CD8-positive, alpha-beta memory T cell (primary cell): ENCODE measurements at places on chromosomes 5 and 9. TPM values are rescaled to one million over a fixed set of nuclear protein-coding genes. Genes with fewer than 3 reads are reported as not detected.

GRCh38 chr5:21145376-21145775, 1157.4 kb upstream of the CDH18 start:
- DNase-seq, result no peak

GRCh38 chr5:51095486-51095885, 287.8 kb upstream of the ISL1 start:
- DNase-seq, result no peak

DNA sequence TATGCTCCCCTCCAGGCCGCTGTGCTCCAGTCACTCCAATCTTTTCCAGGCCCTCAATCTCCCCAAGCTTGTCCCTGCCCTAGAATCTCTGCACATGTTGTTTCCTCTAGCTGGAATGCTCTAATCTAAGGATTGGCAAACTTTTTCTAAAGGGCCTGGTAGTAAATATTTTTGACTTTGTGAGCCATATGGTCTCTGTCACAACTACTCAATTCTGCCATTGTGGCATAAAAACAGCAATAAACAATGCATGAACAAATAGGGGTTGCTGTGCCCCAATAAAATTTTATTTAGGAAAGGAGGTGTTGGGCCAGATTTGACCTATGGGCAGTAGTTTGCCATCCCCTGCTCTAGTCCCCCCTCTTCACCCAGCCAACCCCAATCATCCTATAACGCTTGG, 150.5 kb upstream of the LRRTM2 start:
- no peak for DNase-seq

GRCh38 chr5:150587856-150588595, 52.4 kb upstream of the SYNPO start:
- DNase-seq, result no peak

- no peak for DNase-seq
These were observed 105.5 kb upstream of the PITX1 start for GRCh38 chr5:135139381-135140134.

DNA sequence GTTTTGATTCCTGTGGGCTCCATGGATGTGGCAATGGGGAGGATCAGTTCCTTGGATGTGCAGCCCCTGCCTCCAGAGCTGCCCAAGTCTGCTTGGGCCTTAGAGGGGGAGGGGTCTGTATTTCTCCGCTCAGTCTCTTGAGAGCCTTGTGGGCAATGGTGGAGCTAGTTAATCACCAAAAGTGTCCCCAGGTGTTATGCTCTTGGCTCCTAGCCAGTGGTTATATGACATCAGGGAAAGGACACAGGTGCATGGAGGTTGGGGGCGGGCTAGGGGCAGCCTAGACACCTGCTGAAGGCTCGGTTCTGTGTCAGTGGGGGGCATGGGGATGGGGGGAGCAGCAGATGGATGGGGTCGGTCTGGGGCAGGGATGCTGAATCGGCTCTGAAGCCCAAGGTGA, 12.4 kb upstream of the ARAP3 start:
- no peak for DNase-seq

DNA sequence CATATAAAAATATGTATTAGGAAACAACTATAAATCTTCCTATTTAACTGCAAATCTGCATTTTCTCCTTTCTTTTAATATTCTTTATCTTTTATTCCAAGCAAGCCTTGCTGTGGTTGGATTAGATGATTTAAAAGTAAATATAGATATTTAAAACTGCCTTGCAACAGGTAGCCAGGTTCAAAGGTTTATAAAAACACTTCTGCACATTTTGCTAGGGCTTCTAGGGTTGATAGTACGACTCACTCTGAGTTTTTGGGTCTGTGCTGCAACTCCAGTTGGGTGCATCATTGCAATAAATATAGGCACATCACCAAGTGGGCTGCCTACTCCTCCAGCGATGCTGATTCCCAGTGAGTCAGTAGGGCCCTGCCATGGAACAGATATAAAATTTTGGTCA, 167.7 kb downstream of the MPDZ start:
- no peak for DNase-seq

PHPT1 gene
- 110 TPM for total RNA-seq

GRCh38 chr9:70852711-70853240, 268.6 kb downstream of the TRPM3 start:
- DNase-seq, result no peak

DNA sequence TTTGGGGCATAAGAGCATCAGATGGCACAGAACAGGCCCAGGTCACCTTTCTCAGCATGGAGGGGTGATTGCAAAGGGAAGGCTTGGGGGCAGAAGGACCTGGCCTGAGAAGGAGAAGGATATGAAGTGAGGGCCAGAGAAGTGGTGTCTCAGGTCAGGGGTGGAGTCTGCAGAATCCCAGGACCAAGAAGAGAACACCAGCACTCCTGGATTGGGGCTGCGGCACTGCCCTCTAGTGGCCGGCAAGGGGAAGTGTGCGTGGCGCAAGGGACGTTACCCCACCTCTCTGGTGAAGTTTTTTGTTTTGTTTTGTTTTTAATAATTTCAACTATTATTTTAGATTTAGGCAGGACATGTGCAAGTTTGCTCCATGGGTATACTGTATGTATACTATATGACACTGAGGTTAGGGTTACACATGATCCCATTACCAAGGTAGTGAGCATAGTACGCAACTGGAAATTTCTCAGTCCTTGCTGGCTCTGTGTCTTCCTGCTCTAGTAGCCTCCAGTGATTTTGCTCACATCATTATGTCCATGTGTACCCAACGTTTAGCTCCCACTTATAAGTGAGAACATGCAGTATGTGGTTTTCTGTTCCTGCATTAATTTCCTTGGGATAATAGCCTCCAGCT, 1548.6 kb downstream of the EFNA5 start:
- DNase-seq, result no peak

DNA sequence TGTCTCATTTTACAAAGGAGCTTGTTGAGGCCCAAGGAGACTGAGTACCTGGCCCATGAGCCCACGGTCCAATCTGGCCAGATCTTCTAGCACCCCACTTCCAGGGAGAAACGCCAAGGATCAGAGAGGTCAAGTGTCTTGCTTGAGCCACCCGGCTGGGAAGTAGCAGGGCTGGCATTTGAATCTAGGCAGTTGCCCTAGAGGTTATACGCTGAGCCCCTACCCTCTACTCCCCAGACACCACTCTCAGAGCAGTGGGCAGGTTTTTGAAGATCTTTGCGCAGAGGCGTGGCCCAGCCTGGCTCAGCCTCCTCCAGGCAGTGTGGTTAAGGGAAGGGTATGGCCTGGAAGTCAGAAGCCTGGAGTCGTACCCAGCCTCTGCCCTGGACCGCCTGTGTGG, 5.8 kb upstream of the NUP214 start:
- DNase-seq, result no peak

ERMP1 gene
- total RNA-seq, result 8.6 TPM

- DNase-seq, result no peak
These were observed 150.6 kb downstream of the GAS1 start for GRCh38 chr9:86796666-86797065.

- DNase-seq, result no peak
These were observed 10.5 kb upstream of the ITGA1 start for GRCh38 chr5:52777186-52777585.

PCDHGA1 gene
- total RNA-seq, result 0.07 TPM

GRCh38 chr5:86768699-86769202, 151.0 kb downstream of the COX7C start:
- DNase-seq, result no peak

DNA sequence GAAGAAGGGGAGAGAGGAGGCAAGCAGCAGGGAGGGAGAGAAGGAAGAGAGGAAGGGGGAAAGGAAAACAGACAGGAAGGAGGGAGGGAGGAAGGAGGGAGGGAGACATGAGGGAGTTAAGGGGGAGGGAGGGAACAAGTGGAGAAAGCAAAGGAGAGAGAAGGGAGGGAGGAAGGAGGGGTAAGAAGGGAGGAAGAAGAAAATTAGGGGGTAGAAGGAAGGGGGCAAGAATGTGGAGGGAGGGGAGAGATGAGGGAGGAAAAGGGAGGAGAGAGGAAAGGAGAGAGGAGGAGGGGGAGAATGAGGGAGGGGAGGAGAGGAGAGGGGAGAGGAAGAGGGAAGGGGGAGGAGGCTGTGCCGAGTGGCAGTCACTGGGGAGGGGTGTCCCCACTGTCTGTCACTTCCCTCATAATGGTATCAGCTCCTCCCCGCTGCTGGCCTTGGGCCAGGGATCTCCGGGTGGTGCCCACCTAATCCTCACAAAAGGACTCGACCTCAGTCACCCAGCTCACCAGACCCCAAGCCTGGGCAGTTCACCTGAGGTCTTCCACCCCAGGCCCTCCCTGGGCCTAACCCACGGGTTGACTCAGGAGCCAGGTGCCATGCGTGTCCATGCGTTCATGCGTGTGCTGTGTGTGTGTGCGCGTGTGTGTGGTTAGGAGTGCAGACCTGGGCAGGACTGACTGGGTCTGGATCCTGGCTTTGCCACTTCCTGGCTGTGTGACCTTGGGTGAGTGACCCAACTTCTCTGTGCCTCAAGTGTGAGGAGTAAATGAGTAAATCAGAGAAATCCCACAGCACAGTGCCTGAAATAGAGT, 18.1 kb downstream of the C9orf50 start:
- peak; percentile 59 for DNase-seq

DNA sequence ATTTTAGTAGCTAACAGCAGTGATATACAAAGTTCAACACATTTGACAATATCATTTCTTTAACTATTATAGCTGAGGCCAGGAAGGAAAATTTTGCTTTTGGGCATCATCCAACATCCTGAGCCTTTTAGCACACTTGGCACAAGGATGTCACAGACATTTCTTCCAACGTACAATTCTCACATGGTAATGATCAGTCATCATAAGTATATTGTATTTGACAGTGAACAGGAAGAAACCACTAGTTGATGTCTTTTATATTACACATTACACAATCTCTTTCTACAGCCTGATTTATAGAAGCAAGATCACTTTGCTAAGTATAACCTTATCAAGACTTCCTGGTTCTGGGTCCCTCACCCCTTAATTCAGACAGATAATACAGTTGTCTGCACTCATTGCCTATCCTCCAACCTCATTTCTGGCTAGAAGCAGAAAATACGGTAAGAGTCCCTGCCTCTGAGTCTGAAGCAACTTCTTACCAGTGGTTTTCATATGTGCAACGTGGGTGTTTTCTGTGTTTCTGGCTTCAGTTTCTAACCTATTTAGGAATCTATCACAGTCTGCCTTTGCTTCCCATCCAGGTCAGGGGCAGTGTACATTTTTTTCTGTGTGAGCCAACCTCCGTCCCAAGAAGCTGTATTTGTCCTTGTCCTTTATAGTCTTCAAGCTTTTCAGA, 167.8 kb downstream of the PAM start:
- DNase-seq, result no peak

- DNase-seq, result no peak
These were observed 1.3 kb upstream of the CDHR2 start for GRCh38 chr5:176547802-176548201.

COL15A1 gene
- not detected for total RNA-seq

GPRIN1 gene
- 2.7 TPM for total RNA-seq

GABRA6 gene
- not detected for total RNA-seq

DNA sequence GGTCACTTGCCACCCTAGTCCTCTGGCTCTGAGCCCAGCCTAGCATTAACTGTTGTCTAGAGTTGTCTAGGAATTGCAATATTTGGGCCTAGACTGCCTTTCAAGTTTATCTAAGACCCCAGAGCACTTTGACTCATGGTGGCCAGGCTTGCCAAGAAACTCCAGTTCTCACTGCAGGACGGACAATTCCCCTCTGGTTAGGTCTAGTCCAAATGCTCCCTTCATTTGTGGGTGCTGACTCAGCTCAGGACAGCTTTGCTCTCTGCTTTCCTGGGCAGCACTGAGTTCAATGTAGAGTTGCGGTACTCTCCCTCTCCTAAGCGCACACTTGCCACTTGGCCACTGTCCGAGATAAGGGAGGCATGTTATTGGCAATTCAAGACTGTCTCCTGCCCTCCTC, 619.4 kb downstream of the TLE1 start:
- no peak for DNase-seq

TAL2 gene
- total RNA-seq, result not detected

NEURL1B gene
- 0.04 TPM for total RNA-seq

TRAF1 gene
- total RNA-seq, result 322 TPM

SLC4A9 gene
- total RNA-seq, result not detected

SHISAL2B gene
- total RNA-seq, result not detected

TSLP gene
- 0.63 TPM for total RNA-seq

- DNase-seq, result no peak
These were observed 292.0 kb upstream of the SMC2 start for GRCh38 chr9:103802068-103802467.

TICAM2 gene
- 0.72 TPM for total RNA-seq

FOXD4 gene
- 0.22 TPM for total RNA-seq
